Amniotic stem cell (primary cell): ENCODE measurements at places on chromosomes 2 and 18.

GRCh38 chr2:133821107-133821760 lies 253.0 kb upstream of the NCKAP5 start:
- DNase-seq: no peak

GRCh38 chr2:176293334-176293733 lies 24.1 kb downstream of the MTX2 start:
- DNase-seq: no peak

DNA sequence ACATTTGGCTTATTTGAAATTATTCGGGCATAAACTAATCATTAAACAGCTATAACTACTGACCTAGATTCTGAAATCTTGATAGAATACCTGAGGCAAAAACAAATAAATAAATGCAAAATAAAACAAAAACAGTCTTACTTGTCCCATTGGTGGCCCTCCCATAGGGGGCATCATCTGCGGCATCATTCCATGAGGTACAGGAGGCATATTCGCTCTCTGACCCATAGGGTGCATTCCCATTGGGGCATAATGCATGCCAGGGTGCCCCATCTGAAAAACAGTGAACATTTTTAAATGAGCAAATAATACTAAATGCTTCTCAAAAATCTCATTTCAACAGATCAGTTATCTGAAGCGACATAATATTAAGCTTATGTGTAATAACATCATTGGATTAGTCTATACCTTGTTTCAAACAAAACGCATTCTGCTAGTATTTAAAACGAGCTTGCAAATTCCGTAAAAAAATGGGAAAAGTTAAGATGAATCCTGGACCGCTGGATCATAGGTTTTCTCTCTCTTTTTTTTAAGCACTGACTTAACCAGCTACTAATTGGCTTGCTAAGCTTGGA lies 1.3 kb downstream of the PRPF40A start:
- DNase-seq: no peak

DNA sequence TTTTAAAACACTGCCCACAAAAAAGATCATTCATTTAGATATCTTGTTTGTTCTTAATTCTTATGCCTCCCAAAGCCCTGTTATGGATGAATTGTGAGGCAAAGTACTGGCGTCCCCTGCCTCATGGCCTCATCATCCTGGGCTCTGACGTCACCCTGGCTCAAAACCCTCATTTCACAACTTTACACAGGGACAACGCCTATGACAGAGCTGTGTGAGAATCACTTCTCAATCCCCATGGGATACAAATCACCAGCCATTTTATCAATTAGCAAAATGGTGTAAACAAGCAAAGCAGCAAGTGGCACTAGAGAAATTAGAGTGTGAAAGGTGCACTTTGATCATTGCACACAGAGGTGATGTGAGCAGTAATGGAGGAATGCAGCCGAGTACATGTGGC lies 16.6 kb downstream of the FHOD3 start:
- no peak for DNase-seq

DNA sequence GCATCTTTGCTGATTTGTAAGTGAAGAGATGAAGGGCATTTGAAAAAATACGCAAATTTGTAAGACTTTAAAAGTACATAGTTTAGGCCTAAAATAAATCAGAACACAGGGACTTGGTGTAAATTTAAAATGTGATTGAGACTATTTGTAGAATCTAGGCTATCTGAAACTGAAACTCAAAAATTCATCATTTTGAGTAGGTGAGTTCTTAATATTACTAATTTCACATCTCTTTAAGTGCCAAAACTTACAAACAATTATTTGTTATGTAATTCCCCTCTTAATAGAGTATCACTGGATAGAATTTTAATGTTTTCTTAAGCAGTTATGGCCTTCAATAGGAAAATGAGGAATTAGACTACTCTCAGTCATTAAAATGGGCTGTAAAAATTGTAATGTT lies 14.0 kb upstream of the HRH4 start:
- DNase-seq: no peak

DNA sequence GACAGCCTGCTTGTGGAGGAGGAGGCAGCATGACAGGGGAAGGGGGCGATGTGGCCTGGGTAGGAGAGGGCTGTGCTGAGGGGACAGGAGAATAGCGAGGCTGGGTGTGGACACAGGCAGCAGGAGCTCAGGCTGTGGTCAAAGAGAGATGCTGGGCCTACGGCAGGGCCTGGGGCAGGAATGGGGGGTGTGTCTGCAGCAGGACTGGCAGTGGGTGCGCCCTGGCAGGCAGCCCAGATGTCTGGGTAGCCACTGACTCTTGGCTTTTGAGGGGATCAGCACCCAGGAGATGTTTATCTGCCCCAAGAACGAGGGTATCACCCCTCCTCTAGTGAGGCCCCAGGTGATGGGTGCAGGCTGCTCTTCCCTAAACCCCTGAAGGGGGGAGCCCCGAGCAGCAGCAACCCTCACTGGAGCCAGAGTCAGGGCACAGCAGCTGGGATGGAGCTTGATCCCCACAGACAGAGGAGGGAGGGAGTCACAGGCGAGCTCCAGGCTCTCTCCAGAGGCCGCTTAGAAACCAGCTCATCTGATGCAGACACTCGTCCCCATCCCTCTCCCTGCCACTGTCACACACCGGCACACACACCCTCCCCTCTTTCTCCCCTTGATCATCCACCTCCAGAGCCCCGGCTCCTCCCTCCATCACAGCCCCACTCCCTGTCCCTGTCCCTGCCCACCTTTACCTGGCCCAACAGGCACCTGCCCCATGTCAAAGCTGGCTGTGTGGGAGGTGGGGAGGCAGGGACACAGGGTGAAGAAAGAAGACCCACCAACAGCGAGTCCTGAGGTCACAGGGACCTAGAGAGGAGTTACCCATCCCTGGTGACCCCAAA lies 29.8 kb upstream of the TNS1 start:
- no peak for DNase-seq

- DNase-seq: no peak
These were observed 219.0 kb upstream of the HS6ST1 start for GRCh38 chr2:128537646-128538045.

GRCh38 chr2:168054657-168055056 lies 192.7 kb downstream of the STK39 start:
- DNase-seq: no peak

DNA sequence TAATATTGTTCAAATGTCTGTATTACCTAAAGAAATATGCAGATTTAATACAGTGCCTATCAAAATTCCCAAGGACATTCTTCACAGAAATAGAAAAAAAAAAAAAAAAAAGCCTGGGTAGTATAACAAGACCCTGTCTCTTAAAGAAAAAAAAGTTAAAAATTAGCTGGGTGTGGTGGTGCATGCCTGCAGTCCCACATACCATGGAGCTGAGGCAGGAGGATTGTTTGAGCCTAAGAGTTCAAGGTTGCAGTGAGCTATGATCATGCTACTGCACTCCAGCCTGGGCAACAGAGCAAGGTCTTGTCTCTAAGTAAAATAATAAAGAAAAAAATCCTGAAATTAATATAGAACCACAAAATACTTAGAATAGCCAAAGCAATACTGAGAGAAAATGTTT lies 51.9 kb downstream of the SLC16A14 start:
- DNase-seq: no peak

DNA sequence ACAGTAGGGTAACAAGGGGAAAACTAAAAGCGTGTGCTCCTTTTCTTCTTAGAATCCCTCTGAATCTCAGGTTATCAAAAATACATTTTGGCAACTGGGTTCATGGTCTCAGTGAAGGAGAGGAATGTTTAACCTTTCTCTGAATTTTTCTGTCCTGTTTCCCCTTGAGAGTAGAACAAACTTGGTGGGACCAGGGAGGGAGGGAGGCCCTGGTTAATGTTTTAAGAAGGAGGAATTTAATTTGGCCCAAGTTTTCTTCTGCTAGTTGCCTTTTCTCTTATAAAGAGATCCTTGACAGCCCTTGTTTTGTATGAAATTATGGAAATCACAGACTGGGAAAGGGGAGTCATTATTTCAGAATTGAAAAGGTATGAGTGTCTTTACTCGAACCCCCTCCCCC lies 12.2 kb upstream of the POU3F3 start:
- no peak for DNase-seq

- no peak for DNase-seq
These were observed 79.0 kb downstream of the SLC66A3 start for GRCh38 chr2:11234309-11234708.

- no peak for DNase-seq
These were observed 1485.1 kb upstream of the TMEFF2 start for GRCh38 chr2:193679847-193680246.

DNA sequence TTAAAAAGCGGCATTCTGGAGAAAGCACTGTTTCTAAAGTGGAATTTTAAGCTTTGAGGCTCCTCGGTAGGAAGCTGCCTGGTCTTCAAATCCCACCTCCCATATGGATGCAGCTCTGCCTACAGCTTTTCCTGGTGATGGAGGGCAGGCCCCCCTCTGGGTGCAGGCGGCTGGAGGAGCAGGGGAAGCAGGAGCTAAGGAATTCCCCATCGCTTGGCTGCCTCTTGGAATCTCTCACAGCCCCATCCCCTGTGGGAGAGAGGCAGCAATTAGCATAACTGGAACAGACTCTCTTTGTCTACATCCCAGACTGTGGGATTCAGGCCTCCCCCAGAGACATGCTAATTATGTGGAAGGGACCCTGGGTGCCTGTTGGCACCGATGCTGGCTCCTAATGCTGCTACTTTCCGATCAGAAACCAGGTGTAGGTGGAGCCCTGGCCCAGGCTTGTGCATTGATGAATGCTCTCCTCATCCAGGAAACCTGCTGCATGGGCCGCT lies 51.3 kb downstream of the LIPG start:
- no peak for DNase-seq

DNA sequence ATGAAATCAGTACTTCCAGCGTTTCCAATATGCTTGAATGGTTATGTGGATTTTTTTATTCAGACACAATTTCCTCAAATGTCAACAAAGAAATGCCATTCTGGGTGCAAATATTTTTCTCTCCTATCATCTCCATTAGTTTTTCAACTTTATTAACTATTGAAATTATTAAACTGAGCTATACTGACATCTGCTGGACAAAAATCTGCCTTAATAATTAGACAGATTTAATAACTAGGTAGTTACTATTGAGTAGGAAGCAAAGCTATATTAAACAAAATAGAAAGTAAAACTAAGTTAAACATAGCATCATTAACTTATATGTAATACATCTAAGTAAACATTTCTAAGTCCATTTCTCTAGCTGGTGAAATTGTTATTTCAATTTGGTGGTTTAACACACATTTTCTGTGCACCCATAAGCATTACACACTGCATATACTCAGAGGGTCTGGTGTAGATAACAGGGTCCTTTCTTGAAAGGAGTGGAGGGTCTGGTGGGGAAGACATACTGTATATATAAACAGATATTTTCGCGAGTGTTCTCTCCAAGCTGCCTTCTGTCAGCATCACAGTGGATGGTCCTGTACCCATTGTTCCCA lies 77.0 kb downstream of the LANCL1 start:
- no peak for DNase-seq

- no peak for DNase-seq
These were observed 41.1 kb upstream of the PPP1CB start for GRCh38 chr2:28710545-28710944.

GRCh38 chr2:189848276-189848675 lies 64.0 kb downstream of the PMS1 start:
- no peak for DNase-seq

DNA sequence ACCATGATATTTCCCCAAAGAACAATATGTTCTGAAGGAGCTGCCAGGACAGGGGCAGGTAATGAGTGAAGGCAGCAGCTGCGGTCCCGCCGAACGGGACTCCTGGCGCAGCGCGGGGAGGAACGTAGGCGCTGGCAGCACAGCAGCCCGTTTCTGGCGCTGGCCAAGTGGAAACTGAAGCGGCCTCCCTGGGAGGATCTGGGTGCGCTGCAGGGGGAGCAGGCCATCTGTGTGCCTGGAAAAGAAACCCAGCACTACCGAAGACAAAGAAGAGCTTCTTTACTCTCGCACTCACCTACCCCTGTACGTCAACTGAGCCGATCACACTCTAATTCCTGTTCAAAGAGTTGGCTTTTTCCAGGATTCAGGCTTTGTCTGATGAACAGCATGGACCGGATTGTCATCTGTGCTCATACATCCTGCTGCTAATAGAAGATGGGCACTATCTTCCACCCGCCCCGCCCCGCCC lies 11.8 kb downstream of the G6PC2 start:
- DNase-seq: no peak

GRCh38 chr2:133193544-133194361 lies 374.5 kb downstream of the NCKAP5 start:
- no peak for DNase-seq

DNA sequence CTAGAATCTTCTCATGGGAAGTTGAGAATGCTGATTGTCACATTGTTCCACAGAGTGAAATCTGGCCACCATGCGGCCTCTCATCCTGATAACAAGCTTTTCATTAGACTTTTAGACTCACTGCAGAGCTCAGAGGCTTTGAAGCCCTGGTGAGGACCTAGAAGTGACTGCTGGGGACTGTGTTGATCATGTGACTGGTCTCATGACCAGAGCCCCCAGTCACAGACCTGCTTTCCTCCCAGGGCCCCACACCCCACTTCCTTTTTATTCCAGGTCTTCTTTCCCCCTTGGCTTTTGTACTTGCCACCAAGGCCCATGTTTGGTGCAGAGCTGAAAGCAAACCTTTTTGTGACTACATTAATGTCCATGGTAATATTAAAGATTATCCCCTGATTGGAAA lies 45.2 kb downstream of the PRKCE start:
- DNase-seq: no peak

DNA sequence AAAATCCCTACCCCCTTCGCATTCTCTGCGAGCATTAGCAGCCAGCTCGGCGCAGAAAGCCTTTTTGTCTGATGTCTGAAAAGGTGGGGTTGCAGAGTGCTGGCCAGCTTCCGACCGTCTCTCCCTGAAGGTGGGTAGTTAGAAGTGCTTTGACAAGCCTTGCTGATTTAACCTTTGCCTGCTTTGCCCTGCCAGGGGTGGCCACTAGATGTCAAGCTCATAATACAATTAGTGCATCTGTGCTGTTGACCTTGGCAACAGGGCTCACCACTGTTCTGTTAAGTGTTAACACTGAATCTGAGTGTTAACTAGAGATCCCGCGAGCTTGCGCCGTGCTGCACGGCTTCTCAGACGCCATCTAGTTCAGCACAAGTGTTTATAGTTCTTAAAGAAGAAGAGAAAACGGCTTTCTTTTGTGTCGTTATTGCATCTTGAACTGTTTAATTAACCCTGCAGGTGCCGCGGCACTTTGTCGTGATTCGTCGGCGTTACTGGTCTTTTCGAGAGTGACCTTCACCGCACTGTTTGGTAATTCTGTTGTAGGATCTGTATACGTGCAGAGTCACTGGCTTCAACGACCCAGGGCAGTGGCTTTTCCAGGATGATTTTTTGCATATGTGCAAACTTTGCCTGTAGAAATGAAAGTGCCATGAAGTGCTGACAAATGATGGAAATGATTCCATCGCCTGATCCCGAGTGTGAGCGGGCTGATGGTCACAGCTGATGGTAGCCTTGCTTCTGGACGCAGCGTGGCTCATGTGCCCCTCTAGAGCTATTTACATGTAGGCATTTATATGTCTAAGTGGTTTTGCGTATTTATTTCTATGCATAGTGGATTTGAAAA lies 5.5 kb downstream of the SALL3 start:
- DNase-seq: no peak
